ENCODE measurements at places on chromosomes 4 and X. TPM values are rescaled to one million over a fixed set of nuclear protein-coding genes. Genes with fewer than 3 reads are reported as not detected.

GRCh38 chr4:157980158-157980557 is 192.7 kb downstream of the GASK1B start:
- DNase-seq: no peak
- no peaks in the 10 kb centered on the region for H3K36me3 ChIP-seq
- no peak overlapping the region for H3K4me3 ChIP-seq
- no peak overlapping the region for H3K27ac ChIP-seq

- DNase-seq: no peak
- peak overlapping the region; percentile 11 for H3K27ac ChIP-seq
- no peak overlapping the region for H3K4me3 ChIP-seq
- H3K36me3 ChIP-seq: no peaks in the 10 kb centered on the region
Observed at GRCh38 chrX:39399387-39399786, 598.1 kb downstream of the MID1IP1 start.

GRCh38 chr4:86159216-86159615 is 200.6 kb downstream of the MAPK10 start:
- no peaks in the 10 kb centered on the region for H3K36me3 ChIP-seq
- H3K27me3 ChIP-seq: no peaks in the 10 kb centered on the region
- no peak for DNase-seq
- H3K4me3 ChIP-seq: no peak overlapping the region
- no peak overlapping the region for H3K27ac ChIP-seq

DNA sequence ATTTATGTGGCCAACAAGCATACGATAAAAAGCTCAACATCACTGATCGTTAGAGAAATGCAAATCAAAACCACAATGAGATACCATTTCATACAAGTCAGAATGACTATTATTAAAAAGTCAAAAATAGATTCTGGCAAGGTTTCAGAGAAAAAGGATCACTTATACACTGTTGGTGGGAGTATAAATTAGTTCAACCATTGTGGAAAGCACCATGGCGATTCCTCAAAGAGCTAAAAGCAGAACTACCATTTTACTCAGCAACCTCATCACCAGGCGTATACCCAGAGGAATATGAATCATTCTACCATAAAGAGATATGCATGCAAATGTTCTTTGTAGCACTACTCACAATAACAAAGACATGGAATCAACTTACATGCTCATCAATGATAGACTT is 478.7 kb upstream of the GALNTL6 start:
- DNase-seq: no peak
- no peaks in the 10 kb centered on the region for H3K27me3 ChIP-seq
- no peak overlapping the region for H3K4me3 ChIP-seq
- no peak overlapping the region for H3K27ac ChIP-seq
- no peaks in the 10 kb centered on the region for H3K4me1 ChIP-seq

DNA sequence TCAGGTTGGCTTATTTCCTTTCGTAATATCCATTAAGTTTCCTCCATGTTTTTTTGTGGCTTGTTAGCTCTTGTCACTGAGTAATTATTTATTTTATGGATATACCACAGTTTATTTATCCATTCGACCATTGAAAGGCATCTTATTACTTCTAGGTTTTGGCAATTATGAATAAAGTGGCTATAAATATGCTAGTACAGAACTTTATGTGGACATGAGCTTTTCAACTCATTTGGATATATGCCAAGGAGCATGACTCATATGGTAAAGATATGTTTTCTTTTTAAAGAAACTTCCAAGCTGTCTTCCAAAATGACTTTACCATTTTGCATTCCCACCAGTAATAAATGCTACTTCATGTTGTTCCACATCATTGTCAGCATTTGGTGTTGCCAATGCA is 803.6 kb downstream of the GLUD2 start:
- no peaks in the 10 kb centered on the region for H3K4me1 ChIP-seq
- no peaks in the 10 kb centered on the region for H3K27me3 ChIP-seq
- H3K36me3 ChIP-seq: no peaks in the 10 kb centered on the region
- H3K27ac ChIP-seq: no peak overlapping the region
- no peak overlapping the region for H3K4me3 ChIP-seq
- no peak for DNase-seq

GRCh38 chr4:183397741-183398297 is 46.6 kb upstream of the CDKN2AIP start:
- DNase-seq: no peak
- H3K4me3 ChIP-seq: peak overlapping the region; percentile 32
- H3K36me3 ChIP-seq: no peaks in the 10 kb centered on the region
- no peaks in the 10 kb centered on the region for H3K27me3 ChIP-seq
- no peak overlapping the region for H3K27ac ChIP-seq

CCDC120 gene
- total RNA-seq: 12.0 TPM

- no peak overlapping the region for H3K4me3 ChIP-seq
- no peaks in the 10 kb centered on the region for H3K36me3 ChIP-seq
- no peak overlapping the region for H3K27ac ChIP-seq
Observed at GRCh38 chrX:82335772-82336171, 1133.9 kb downstream of the SH3BGRL start.

RAB9B gene
- 14.9 TPM for total RNA-seq

GPR119 gene
- total RNA-seq: not detected

SPINK2 gene
- total RNA-seq: not detected

NDNF gene
- 1.5 TPM for total RNA-seq

PPEF2 gene
- not detected for total RNA-seq

DNA sequence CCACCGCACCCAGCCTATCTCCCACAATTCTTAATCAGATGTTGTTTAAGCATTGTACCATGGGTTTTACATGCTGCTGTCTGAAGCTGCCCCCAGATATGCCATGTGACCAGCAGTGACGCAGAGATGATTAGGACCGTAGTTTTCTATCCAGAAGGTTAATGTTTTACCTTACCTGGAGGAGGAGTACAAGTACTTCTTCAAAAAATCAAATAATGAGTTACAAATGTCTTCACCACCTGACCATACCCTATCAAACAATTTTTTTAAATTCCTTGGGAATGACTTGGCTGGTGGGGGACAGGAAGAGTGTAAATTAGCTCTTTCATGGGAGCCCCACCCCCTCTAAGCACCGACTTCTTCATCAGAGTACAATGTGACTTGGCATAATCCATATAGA is 16.2 kb upstream of the SGMS2 start:
- no peaks in the 10 kb centered on the region for H3K36me3 ChIP-seq
- no peak overlapping the region for H3K27ac ChIP-seq
- H3K4me1 ChIP-seq: no peaks in the 10 kb centered on the region
- no peaks in the 10 kb centered on the region for H3K27me3 ChIP-seq
- no peak overlapping the region for H3K4me3 ChIP-seq
- no peak for DNase-seq

DNA sequence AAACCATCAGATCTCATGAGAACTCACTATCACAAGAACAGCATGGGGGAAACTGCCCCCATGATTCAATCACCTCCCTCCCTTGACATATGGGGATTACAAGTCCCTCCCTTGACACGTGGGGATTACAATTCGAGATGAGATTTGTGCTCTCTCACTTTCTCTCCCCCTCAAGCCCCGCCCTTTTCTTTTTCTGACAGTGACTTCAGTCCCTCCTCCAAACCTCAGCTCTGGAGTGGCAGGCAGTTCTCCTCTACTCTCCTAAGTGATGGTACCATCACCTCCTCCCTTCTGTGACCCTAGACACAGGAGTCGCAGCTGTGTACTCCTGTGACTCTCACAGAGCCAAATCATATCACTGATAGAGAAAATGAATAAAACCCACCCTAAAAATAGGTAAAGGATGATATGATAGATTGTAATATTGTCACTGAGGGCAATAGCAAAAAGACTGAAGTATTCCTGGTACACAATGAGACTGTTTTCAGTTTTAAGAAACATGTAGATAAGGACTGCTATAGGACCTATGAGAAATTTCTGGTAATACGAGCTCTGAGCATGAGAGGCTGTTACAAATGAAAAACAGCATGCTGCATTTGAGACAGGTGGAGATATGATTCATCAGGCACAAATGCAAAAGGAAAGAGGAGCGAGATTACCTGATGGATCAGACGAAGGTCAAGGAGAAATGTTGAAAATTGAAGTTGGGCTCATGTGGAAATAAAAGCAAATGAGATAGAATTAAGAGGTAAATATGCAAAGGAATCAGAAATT is 101.2 kb upstream of the CBLL2 start:
- H3K27me3 ChIP-seq: no peaks in the 10 kb centered on the region
- H3K4me3 ChIP-seq: no peak overlapping the region
- no peak overlapping the region for H3K27ac ChIP-seq
- no peaks in the 10 kb centered on the region for H3K36me3 ChIP-seq

ELOVL6 gene
- 5.5 TPM for total RNA-seq

MAGED4B gene
- total RNA-seq: 25.1 TPM

DNA sequence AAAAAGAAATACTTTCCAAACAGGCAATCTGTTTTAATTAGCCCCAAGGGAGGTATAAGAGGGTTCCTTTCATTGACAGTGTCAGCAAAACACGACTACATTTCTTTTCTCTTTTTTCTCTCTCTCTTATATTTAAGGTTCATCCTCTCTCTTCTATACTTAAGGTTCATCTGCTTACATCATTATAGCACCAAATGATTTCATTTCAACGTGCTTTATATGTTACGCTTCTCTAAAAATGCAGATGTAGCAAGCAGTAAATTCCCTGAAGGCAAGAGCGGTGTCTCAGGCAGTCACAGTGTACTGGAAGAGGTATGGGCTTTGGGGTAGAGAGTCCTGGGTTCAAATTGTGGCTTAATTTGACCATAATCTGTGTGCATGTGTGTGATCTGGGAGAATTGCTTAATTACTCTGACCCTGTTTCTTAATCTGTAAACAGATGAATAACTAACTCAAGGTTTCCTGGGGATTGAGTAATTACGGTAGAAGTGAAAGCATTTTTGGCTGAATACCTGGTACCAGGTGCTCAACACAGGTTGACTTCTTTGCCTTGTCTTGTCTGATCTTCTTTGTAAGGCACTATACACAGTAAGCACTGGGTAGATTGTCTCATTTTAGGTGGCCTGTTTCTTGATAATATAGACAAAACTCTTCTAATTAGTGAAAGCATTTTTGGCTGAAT is 180.8 kb downstream of the SPRY1 start:
- H3K27me3 ChIP-seq: no peaks in the 10 kb centered on the region
- H3K4me1 ChIP-seq: no peaks in the 10 kb centered on the region
- no peak overlapping the region for H3K4me3 ChIP-seq
- no peak overlapping the region for H3K27ac ChIP-seq
- no peak for DNase-seq
- H3K36me3 ChIP-seq: no peaks in the 10 kb centered on the region

EDA gene
- total RNA-seq: 12.5 TPM

- no peaks in the 10 kb centered on the region for H3K27me3 ChIP-seq
- H3K27ac ChIP-seq: no peak overlapping the region
- no peaks in the 10 kb centered on the region for H3K36me3 ChIP-seq
Observed at GRCh38 chr4:26884026-26884425, 23.4 kb downstream of the STIM2 start.

- no peaks in the 10 kb centered on the region for H3K36me3 ChIP-seq
- H3K4me3 ChIP-seq: no peak overlapping the region
- no peaks in the 10 kb centered on the region for H3K27me3 ChIP-seq
- H3K4me1 ChIP-seq: no peaks in the 10 kb centered on the region
Observed at GRCh38 chrX:9871701-9872268, 85.6 kb downstream of the SHROOM2 start.

ARMCX4 gene
- 34.4 TPM for total RNA-seq

CWH43 gene
- not detected for total RNA-seq

GNPDA2 gene
- total RNA-seq: 20.5 TPM

GLRA3 gene
- total RNA-seq: 0.41 TPM

DNA sequence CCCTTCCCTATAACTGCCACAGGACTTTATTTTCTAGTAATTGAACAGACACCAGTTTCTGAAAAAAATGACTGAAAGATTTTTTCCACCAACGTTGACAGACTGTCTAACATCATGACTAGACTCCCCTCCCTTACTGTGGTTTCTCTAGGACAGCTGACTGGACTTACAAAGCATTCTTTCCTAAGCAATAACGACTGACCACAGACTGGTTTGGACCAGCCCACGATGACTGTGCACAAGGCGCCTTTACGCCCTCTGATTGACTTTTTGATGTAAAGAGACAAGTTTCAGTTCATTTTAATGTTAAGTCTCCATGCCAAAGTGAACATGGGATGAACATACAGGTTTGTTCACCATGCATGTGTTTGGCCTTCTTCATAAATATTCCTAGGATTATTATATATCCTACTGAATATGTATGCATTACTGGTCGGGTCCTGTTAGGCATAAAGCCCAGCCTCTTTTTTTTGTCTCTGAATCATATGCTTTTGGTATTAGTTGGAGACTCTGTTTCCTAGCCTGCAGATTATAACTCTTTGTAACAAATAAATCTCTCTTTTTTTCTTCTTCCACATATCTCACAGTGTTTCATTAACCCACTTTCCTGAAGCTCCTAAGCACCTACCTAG is 50.5 kb upstream of the UGT2B4 start:
- no peak for DNase-seq
- no peaks in the 10 kb centered on the region for H3K36me3 ChIP-seq
- no peaks in the 10 kb centered on the region for H3K27me3 ChIP-seq
- no peaks in the 10 kb centered on the region for H3K4me1 ChIP-seq
- H3K4me3 ChIP-seq: no peak overlapping the region
